COLO829 (cell line): ENCODE measurements at places on chromosomes 5 and 9.

GRCh38 chr5:153222936-153223335 is 267.5 kb upstream of the GRIA1 start:
- DNase-seq = no peak

- DNase-seq = no peak
These were observed 4.8 kb upstream of the GRIA1 start for GRCh38 chr5:153485641-153486040.

DNA sequence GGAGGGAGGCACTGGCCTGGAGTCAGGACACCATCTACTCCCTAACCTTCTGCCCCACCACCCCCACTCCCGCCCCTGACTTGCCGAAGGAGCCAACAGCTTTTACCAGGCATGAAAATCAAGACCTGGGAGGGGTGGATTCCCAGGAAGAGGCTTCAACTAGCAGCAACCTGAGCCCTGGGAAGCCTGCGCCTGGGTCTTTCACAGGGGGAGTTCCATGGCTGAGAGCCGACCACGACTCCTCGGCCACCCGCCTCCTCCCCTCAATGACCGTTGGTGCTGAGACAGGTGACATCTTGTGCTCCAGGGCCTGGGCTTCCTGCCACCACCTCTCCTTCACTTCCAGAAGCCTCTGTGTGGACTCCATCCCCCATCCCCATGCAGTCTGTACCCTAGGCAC is 37.1 kb downstream of the BARX1 start:
- no peak for DNase-seq

GRCh38 chr5:179536676-179537075 is 13.7 kb upstream of the RUFY1 start:
- DNase-seq = no peak

GRCh38 chr5:158591301-158591863 is 508.3 kb downstream of the EBF1 start:
- no peak for DNase-seq

- DNase-seq = no peak
These were observed 85.7 kb upstream of the SGCD start for GRCh38 chr5:156241266-156241665.

- DNase-seq = no peak
These were observed 22.3 kb downstream of the NDUFS6 start for GRCh38 chr5:1823381-1824034.

DNA sequence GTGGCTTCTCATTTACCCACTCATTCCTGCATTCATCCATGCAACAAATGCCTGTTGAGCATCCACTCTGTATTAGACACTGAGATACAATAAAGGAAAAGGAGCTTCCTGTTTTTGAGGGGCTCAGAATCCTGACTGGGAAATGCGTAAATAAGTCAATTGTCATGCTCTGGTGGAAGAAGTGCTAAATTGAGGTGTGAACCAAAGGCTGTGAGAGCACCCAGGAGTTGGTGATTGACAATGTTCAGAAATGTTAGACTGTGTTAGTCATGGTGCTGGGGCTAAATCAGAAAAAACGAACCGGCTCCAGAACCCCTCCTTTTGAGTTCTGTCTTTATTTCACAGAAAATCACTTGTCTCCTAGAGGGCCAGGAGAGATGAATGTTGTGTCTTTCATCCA is 558.6 kb upstream of the SGCD start:
- no peak for DNase-seq

- DNase-seq = no peak
These were observed 116.5 kb downstream of the CPLANE1 start for GRCh38 chr5:37132646-37133045.

- no peak for DNase-seq
These were observed 216.9 kb downstream of the SPOCK1 start for GRCh38 chr5:137282216-137282615.

- DNase-seq = no peak
These were observed 18.1 kb downstream of the PTCH1 start for GRCh38 chr9:95498641-95499040.

- no peak for DNase-seq
These were observed 105.1 kb upstream of the SARDH start for GRCh38 chr9:133843250-133843649.

GRCh38 chr9:37983381-37984067 is 79.6 kb upstream of the SLC25A51 start:
- DNase-seq = no peak

GRCh38 chr5:100755435-100755834 is 147.6 kb downstream of the ST8SIA4 start:
- no peak for DNase-seq

- no peak for DNase-seq
These were observed 23.0 kb downstream of the ELP1 start for GRCh38 chr9:108910914-108911313.

GRCh38 chr5:91311168-91311696 is 71.9 kb downstream of the ARRDC3 start:
- no peak for DNase-seq

GRCh38 chr5:6961837-6962635 is 248.8 kb downstream of the TENT4A start:
- DNase-seq = no peak
